Posterior cingulate gyrus (tissue), 11 donors: ENCODE measurements at places on chromosomes 6 and 20.

DNA sequence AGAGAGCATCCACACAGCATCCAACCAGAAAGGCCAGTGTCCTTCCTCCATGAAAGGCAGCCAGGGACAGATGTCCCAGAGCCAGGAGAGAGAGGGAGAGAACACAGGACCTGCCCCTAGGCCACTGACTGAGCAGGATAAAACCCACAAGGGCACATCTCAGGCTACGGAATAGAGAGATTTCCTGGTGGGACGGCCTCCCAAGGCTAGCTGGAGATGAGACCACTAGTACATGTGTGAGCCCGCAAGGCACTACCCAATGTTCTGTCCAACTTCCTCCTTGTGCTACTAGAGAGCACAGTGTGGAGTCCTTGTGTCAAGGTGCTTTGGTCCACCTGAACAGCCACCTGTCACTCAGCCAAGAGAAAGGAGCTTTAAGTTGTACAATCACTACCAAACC is 44.2 kb downstream of the PLCG1 start:
- no peak for DNase-seq

DNA sequence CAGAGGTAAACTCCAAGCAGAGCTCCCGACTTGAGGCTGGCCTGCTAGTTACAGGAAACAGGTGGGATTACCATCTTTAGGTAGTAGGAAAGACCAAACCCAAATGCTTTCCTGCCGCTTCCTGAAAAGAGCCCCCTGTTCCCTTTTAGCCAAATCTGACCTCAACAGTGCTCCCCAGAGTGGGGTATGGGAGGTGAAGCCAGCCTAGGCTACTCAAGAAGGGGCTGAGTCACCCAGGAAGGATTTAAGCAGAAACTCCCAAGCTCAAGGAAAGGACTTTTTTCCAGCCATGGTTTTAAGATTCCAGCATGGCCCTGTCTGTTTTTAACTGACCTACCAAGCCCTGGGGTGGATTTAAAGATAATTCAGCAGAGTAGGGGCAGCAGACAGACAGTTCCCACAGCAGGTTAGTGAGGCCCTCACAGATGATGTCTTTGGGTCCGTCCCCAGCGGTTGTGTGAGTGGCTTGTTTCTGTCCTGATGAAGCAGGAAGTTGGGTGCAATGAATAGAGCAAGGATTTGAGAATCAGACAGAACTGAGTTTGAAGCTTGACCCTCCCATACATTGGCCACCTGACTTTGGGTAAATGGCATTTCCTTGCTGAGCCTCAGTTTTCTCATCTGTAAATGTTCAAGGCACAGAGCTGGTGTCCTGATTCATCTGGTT is 76.9 kb upstream of the MAFB start:
- no peak for DNase-seq

GRCh38 chr20:19492687-19493336 is 265.2 kb upstream of the RIN2 start:
- DNase-seq = no peak

GRCh38 chr6:135759831-135760230 is 91.7 kb upstream of the PDE7B start:
- DNase-seq = no peak

DNA sequence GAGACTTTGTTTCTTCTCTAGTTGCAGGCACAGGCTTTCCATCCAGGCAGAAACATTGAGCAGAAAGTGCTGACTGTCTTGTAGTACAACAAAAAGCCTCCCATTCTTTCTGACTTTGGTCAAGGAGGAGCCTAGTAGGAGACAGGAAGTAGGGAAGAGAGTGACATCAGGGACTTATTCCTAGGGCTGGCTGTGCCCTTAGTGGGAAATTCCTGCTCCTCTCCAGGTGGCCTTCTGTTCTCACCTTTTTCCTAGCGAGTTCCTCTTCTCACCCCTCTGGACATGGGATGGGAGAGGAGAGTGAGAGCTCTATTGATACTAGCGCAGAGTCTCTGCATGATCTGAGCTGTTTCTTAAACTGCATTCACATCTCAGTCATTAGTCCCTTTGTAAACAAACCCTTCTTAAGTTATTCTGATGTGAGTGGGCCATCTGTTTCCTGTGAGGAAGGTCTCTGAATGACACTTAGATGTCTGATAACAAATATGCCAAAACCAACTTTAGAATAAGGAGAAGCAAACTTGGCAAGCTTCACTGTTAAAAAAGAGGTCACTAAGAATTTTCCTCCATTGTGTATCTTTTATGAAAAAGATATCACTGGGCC is 455.0 kb downstream of the GJA1 start:
- no peak for DNase-seq

- no peak for DNase-seq
These were observed 73.0 kb downstream of the SLX4IP start for GRCh38 chr20:10508060-10508459.

- no peak for DNase-seq
These were observed 46.1 kb downstream of the CD40 start for GRCh38 chr20:46164254-46164653.

DNA sequence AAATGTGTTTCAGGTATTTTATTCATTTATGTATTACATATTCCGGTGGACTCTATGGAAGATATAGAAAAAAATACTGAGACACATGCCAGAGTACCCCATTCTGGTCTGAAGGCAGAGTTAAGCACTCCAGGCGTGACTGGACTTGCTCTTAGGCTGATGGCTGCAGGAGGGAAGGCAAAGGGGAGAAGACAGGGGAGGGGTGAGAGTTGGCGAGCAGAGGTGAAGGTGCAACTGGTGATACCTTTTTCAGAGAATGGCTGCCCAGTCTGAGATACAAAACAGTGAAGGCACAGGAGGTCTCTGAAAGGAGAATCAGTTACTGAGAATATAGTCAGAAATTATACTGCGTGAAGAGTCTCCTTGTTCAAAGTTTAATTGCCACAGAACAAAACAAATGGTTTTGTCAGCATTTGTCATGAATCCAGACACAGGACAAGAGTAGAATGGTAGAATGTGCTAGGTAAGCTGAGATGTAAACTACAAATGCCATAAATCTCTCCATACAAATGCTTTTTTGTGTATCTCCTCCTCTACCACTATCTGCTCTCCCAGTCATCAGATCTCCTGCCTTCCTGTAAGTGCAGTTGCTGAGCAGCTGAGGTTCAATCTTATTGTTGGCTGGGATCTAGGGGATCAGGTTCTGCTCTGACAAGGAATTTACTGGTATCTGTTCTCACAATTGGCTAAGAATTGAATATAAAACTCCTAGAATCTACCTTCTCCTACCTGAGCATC is 104.2 kb upstream of the DST start:
- no peak for DNase-seq

GRCh38 chr6:130547723-130548122 is 181.9 kb downstream of the TMEM200A start:
- DNase-seq = no peak
